ENCODE measurements at places on chromosomes 3 and 15. TPM values are rescaled to one million over a fixed set of nuclear protein-coding genes. Genes with fewer than 3 reads are reported as not detected.

- no peak overlapping the region for H3K4me3 ChIP-seq
- peak overlapping the region; percentile 23 for H3K27ac ChIP-seq
- H3K4me1 ChIP-seq: peaks cover 26% of the 10 kb centered on the region
- no peaks in the 10 kb centered on the region for H3K27me3 ChIP-seq
- no peak for DNase-seq
- peaks cover 19% of the 10 kb centered on the region for H3K36me3 ChIP-seq
Measured at GRCh38 chr3:136595913-136596697, 156.1 kb downstream of the STAG1 start.

- no peak for DNase-seq
- H3K4me1 ChIP-seq: no peaks in the 10 kb centered on the region
- H3K4me3 ChIP-seq: no peak overlapping the region
- peaks cover 5% of the 10 kb centered on the region for H3K27me3 ChIP-seq
Measured at GRCh38 chr3:134018406-134018805, 11.3 kb downstream of the SLCO2A1 start.

The GRK7 gene
- not detected for total RNA-seq

DNA sequence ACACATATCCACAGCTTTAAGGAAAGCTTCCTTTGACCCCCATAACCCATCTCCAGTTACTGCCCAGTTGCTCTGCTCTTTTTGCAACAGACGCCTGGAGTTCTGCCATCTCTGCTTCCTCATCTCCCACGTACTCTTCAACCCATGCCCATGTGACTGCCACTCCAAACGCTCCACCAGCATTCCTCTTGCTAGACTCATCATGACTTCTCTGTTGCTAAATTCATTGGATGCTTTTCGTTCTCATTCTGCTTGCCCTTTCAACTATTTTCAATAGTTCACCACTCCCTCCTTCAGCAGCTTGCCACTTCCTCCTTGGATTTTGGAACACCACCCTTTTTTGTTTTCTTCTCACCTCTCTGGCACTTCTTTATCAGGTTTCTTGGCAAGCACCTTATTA is 2.7 kb upstream of the KNSTRN start:
- peaks cover 6% of the 10 kb centered on the region for H3K36me3 ChIP-seq
- H3K4me1 ChIP-seq: peaks cover 14% of the 10 kb centered on the region
- DNase-seq: no peak
- H3K27me3 ChIP-seq: no peaks in the 10 kb centered on the region

DNA sequence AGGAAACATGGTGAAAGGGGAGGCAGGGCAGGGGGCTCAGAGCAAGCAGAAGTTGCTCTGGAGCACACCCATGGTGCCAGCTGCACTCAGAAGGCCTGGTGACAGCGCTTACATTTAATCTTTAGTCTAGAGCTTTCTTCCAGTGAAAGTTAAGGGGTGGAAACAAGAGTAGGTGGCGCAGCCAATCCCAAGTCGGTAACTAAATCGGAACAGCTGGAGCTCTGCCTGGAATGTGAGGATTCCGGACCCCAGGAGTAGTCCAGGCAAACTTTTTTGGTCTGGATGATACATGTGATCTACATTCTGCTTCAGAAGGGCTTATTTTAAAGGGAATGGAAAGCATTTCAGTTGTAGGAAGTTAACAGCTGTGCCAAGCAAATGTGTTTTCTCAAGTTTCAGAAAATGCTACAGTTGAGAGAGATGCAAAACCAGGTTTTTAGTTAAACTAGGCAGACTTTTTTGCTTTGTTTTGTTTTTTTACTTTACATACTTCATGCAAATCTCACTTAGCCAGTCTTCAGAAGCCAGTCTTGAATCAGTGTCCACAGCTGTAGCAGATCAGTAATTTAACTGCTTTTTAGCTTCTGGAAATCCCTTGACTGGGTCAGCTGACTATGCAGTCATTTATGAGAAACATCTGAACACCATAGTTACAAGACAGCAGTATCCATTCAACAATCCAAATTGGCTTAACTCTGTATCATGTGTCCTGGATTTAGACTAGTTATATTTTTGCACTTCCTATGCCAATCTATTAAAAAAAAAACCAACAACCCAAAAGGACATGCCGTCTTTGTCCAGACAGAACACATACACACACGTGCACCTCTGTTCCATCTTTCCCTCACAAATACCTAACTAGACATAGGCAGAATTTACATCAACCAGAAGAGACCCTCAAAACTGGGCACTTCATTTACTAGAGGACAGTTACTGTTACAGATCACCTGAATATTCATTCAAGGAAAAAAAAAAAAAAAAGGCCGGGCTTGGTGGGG is 33.2 kb downstream of the ZNF106 start:
- H3K36me3 ChIP-seq: no peaks in the 10 kb centered on the region
- no peak for DNase-seq
- no peak overlapping the region for H3K4me3 ChIP-seq
- H3K4me1 ChIP-seq: peaks cover 5% of the 10 kb centered on the region
- no peak overlapping the region for H3K27ac ChIP-seq

- peak; percentile 26 for DNase-seq
- no peak overlapping the region for H3K27ac ChIP-seq
- H3K4me1 ChIP-seq: no peaks in the 10 kb centered on the region
- H3K27me3 ChIP-seq: peaks cover 7% of the 10 kb centered on the region
- H3K36me3 ChIP-seq: no peaks in the 10 kb centered on the region
Measured at GRCh38 chr15:51121118-51121517, 26.4 kb upstream of the TNFAIP8L3 start.

The SLCO2A1 gene
- not detected for total RNA-seq

GRCh38 chr15:54119051-54119450 is 140.8 kb downstream of the UNC13C start:
- H3K27me3 ChIP-seq: no peaks in the 10 kb centered on the region
- no peaks in the 10 kb centered on the region for H3K4me1 ChIP-seq
- H3K27ac ChIP-seq: no peak overlapping the region
- no peak overlapping the region for H3K4me3 ChIP-seq

The VEPH1 gene
- total RNA-seq: not detected

DNA sequence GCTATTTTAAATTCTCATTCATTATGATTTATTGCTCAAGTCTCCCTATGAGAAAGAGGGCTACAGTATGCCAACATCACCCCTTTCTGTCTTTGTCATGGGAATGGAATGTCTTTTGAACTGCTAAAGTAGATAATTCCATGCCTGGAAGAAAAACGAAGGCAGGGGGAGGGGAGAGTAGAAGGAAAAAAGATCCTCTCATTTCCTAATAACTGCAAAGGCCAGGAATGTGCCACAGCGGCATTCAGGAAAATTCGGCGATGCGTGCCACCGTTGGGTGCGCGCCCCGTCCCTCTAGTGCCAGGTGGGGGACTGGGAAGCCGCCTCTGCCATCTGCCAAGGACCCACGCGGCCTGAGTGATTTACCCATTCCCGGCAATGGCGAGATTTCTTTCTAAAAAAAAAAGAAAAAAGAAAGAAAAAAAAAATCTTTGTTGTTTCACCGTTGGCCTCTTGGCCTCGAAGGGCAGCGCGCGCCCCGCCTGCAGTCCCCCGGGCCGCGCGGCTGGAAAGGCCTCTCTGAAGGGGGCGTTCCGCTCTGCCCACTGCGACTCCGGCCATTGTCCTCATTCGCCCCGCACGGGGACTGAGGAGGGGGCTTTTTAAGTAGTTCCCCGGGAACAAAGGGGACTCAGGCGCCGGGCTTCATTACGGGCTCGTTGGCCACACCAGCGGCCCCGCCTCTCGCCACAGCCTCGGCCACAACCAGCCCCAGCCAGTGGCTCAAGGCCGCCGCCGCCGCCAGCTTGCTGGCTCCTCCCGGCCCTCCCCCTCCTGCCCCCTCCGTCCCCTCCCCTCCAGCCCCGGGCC is 54.5 kb downstream of the CPN2 start:
- DNase-seq: no peak
- H3K4me1 ChIP-seq: peaks cover 4% of the 10 kb centered on the region
- no peak overlapping the region for H3K4me3 ChIP-seq
- no peaks in the 10 kb centered on the region for H3K36me3 ChIP-seq
- H3K27me3 ChIP-seq: peaks cover 5% of the 10 kb centered on the region

GRCh38 chr3:177527182-177527581 is 329.9 kb upstream of the TBL1XR1 start:
- H3K27ac ChIP-seq: no peak overlapping the region
- no peaks in the 10 kb centered on the region for H3K36me3 ChIP-seq
- no peaks in the 10 kb centered on the region for H3K27me3 ChIP-seq
- no peak for DNase-seq
- no peak overlapping the region for H3K4me3 ChIP-seq

DNA sequence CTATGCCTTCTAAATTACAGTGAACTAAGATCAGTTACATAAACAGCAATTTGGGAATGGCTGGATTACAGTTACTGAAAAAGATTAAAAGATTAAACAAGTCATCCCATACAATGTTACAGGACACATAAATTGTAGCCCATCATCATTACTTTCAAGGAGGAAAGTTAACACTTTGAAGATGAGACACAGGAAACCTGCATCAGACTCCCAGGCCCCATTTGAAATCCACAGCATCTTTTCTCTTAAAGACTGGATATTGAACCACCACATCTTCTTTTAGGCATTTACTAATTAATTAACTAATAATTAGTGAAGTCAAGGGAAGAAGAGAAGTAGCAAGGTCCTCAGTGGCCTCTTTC is 170.2 kb downstream of the PLCL2 start:
- peaks cover 22% of the 10 kb centered on the region for H3K4me1 ChIP-seq
- peaks cover 31% of the 10 kb centered on the region for H3K36me3 ChIP-seq
- no peaks in the 10 kb centered on the region for H3K27me3 ChIP-seq
- no peak overlapping the region for H3K27ac ChIP-seq
- H3K4me3 ChIP-seq: no peak overlapping the region
